Right cardiac atrium (tissue), 5 donors: ENCODE measurements at places on chromosomes 5 and 9. TPM values are rescaled to one million over a fixed set of nuclear protein-coding genes. Genes with fewer than 3 reads are reported as not detected.

- DNase-seq, result peak; percentile 46
Measured at GRCh38 chr5:7396713-7397454, 946 bp downstream of the ADCY2 start.

GRCh38 chr9:70034271-70034711 is 9.4 kb upstream of the MAMDC2 start:
- no peak for DNase-seq

SYK gene
- 0.97 TPM for polyA plus RNA-seq

SLC34A1 gene
- not detected for polyA plus RNA-seq
